ENCODE measurements at places on chromosomes 11 and 22.

DNA sequence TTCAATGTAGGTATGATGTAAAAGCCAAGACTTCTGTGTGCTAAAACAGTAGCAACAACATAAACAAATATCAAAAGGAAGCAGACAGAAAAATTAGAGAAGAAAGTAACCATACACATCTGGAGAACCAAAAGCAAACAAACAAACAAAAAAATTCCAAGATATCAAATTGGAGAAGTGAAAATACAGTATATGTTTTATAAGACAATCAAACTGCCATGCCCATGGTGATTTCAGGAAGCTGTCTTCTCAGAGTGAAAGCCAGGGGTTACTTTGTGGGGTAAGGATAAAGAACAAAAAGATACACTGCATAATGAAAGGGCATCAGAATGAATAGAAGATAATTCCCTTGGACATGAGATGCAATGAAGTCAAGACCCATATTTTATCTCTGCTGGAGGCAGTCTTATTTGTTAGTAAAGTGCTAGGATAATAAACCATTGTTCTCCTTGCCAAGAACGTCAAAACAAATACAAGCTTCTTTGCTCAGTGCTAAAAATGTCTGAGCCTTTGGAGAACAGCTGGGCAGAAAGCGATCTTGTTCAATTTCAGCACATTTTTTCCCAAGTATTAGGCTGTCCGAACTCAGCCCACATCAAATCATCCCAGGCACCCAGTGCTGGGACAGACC lies 38.1 kb upstream of the LDLRAD3 start:
- no peak for DNase-seq

GRCh38 chr11:92317721-92318120 lies 93.1 kb downstream of the FAT3 start:
- no peak for DNase-seq

DNA sequence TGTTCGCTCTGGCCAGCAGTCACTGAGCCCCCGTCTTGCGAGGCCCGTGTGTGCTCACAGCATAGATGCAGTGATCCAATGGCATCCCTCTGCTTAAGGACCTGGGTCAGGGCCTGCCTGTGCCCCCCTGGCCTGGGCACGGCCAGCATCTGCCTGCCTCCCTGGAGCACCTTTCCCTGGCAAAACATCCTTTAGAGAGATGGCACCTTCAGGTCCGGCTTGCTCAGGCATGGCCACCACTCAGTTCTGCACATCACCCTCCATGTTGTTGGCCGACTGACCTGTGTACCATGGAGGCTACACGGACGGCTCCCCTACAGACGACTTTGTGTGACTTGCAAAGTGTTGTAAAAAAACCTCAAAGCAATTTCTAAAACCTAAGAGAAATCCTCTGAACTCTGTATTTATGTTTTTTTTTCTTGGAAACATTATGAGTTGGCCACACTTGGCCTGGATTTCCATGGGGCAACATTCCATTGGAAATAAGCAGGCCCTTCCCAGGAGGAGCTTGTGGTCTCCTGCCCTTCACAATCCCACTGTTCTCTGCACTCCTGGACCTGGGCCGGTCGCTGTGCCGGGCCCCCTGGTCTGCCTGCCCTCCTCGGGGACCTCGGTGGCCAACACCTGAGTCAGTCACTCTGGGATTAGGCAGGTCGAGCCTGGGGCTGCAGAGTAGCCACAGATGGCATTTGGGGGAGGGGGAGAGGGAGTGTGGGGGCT lies 592.4 kb downstream of the TBC1D22A start:
- DNase-seq = no peak

DNA sequence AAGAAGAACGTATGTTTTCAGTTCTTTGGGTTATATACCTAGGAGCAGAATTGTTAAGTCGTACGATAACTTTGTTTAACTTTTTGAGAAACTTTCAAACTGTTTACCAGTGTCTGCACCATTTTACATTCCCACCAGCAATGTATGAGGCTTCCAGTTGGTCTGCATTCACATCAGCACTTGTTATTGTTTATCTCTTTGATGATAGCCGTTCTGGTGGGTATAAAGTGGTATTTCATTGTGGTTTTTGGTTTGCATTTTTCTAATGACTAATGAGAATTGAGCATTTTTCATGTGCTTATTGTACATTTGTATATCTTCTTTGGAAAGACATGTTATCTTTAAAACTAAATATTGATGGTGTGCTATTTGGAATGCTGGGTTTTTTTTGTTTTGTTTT lies 59.8 kb downstream of the KDM2A start:
- DNase-seq = no peak

- no peak for DNase-seq
Measured at GRCh38 chr22:36239150-36239400, 252 bp downstream of the APOL2 start.

DNA sequence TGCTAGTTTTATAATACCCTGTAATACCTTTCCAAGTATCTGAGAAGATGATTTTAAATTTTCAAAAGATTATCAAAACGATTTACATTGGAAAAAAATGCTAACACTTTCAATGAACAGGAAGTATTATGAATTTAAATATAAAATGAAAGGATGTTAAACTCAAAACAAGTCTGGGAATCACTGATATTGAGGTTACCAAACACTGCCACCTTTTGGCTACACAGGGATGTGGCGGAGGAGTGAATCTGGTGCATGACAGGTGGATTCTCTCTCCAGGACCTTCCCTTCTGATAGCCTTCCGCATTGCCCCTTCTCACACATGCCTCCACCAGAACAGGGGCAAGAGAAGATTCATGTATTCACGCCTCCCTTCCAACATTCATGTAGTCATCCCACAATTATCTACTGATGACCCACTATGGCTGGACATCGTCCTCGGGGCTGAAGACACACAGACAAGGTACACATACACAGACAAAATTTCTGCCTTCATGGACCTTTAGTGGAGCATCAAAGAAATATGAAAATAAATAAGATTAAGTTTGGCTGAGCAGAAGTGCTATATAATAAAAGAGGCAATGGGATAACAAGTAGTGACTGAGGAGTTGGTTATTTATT lies 34.7 kb downstream of the ATG16L2 start:
- no peak for DNase-seq

All from activated CD4-positive, CD25-positive, alpha-beta regulatory T cell (primary cell).